Activated T-helper 17 cell treated with anti-CD3 and anti-CD28 coated beads, Interleukin-2, amount 50 U/mL, for 72 hours (primary cell): ENCODE measurements at places on chromosomes 5 and 9. TPM values are rescaled to one million over a fixed set of nuclear protein-coding genes. Genes with fewer than 3 reads are reported as not detected.

HBEGF gene
- total RNA-seq = 12.6 TPM

RNF130 gene
- 9.0 TPM for total RNA-seq

DNA sequence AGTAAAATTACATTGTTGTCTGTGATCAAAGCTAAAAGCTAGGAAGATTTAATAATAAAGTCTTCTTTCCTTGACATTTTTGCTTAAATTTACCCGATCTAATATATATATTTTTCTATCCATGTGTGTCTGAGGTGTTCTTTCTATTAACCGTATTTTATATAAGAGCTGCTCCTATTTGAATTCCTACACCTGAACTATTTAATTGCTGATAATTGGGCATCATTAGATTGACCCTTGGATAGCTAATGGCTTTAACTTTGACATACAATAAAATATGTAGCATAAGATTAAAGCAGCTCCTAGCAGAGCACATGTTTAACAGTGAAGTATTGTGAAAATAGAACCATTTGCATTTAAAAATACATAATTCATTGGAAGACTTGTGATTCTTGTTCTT lies 792.7 kb downstream of the MAT2B start:
- ATAC-seq = no peak

GRCh38 chr9:92716557-92716956 lies 46.6 kb upstream of the IPPK start:
- peak; percentile 58 for ATAC-seq
